T-helper 1 cell treated with Interleukin-12 subunit alpha and Interleukin-12 subunit beta and Interleukin-4 antibody, amounts not matched to agents 30 ng/mL and 1 ng/mL, for 36 hours (primary cell): ENCODE measurements at places on chromosomes 16 and 17. TPM values are rescaled to one million over a fixed set of nuclear protein-coding genes. Genes with fewer than 3 reads are reported as not detected.

Gene PTRH2
- total RNA-seq, result 25.4 and 29.6 TPM in 2 replicates

Gene CCL8
- not detected in 2 replicates for total RNA-seq

Gene COPZ2
- total RNA-seq, result 4.7 and 8.1 TPM in 2 replicates

Gene CCL5
- total RNA-seq, result 112 and 114 TPM in 2 replicates

Gene RGS11
- total RNA-seq, result 0.07 and 0.27 TPM in 2 replicates

Gene IGF2BP1
- total RNA-seq, result 0.02 and 0.10 TPM in 2 replicates

Gene LRRC46
- total RNA-seq, result 0.78 and 0.81 TPM in 2 replicates

Gene CD300LB
- total RNA-seq, result not detected in 2 replicates

Gene CCT6B
- total RNA-seq, result 0.88 and 1.1 TPM in 2 replicates

Gene VTN
- 0.12 and 0.41 TPM in 2 replicates for total RNA-seq

Gene SDR42E1
- 8.5 and 8.7 TPM in 2 replicates for total RNA-seq

Gene NUP93
- 102 and 107 TPM in 2 replicates for total RNA-seq

Gene OR3A3
- total RNA-seq, result not detected in 2 replicates

Gene GSG1L2
- total RNA-seq, result not detected in 2 replicates

Gene DPEP2
- total RNA-seq, result 14.4 and 16.1 TPM in 2 replicates

Gene ERN1
- total RNA-seq, result 139 and 143 TPM in 2 replicates
